Stimulated activated CD8-positive, alpha-beta memory T cell treated with anti-CD3 and anti-CD28 coated beads, Interleukin-4, amount 100 ng/mL, for 4 hours (primary cell): ENCODE measurements at places on chromosomes 1 and 21.

DNA sequence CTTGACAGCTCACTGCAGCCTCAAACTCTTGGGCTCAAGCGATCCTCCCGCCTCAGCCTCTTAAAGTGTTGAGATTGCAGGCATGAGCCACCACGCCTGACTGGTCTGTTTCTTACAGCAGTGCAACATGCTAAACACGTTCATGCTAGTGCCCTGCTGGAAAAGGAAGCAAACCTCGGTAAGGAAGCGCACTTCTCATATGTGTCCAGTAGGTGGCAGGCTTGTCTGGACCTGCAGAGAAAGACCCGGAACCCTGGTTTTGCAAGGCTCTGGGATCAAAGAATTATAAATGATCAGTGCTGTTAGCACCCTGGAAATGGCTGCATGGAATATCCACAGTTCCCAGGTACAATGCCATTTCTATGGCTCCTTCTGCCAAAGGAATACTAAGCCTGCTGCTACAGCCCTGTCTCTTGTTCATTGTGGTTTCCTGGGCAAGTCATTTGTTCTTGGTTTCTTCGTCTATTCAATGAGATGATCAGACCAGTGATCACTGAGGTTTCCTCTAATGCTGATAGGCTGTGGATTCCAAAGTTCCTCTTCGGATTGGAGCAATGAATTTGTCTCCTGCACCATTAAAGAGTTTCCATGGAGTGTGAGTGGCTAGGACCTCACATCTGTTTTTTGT, 15.9 kb downstream of the RNU5D-1 start:
- DNase-seq: no peak

GRCh38 chr1:160030657-160031364, 979 bp downstream of the PIGM start:
- no peak for DNase-seq

DNA sequence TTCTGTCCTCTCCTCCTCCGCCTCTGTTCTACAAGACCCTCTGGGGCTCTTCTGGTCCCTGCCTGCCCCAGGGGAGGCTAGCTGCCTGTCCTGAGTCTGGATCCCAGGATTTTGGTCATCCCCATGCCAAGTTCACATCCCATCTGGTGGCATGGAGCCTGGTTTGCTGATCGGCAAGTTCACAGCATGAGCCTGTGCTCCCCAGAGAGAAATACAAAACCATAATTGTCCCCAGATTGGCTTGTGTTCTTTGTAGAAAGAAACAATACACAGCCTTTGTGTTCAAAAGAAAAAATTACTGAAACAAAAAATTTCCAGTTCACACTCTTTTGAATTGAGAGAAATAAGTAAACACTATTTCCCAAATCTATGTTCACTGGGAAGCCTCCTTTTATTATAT, 149.4 kb upstream of the ZC3H12A start:
- DNase-seq: no peak

GRCh38 chr1:233319272-233319671, 8.3 kb upstream of the MAP3K21 start:
- DNase-seq: no peak

DNA sequence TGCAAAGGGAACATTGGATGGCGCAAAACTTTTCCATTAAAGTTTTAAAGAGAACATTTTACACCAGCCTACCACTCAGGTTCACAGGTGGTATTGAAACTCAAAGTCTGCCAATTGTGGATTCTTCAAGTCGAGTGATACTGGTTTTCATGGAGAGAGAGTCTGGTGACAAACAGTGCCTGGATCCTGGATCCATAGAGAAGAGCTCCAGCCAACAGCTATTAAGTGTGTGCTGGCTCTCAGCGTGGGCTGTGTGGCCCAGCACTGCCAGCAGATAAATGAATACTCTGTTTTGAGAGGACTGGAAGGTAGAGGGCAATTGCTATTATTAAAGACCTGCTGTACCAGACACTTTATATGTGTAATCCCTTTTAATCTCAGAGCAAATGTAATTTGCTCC, 118.9 kb upstream of the SYT6 start:
- DNase-seq: no peak

GRCh38 chr1:80799457-80799856, 1001.3 kb upstream of the ADGRL2 start:
- DNase-seq: no peak

DNA sequence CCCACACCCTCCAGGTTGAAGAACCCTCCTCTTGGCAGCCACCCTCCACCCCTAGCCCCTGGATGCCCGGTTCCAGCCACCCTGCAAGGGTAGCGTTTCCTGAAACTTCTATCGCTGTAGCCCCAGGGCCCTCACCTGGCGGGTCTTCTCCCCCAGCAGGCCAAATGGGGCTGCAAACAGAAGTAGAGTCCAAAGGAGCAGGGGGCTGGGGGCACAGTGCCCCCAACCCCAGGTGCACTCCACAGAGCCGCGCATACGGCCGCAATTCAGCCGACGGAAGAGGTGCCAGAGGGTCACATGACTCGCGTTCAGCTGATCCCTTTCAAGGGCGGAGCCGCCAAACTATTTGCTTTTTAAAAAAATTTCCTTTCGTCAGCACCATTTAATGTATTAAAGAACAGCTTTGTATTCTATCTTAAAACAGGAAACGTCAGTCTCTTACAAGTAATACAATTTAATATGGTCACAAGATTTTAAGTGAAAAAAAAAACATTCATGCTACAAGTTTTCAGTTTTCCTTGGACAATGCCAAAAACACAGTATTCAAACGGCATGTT, at the start of gene GLMP:
GLMP (minus strand) TSS at position 289 of the 557 bp plus-strand sequence; CDS start at position 255, 34 bp downstream.
- no peak for DNase-seq

GRCh38 chr1:109294481-109294880, 11.5 kb upstream of the PSRC1 start:
- no peak for DNase-seq

- no peak for DNase-seq
Observed at GRCh38 chr21:16154951-16155635, 425.3 kb downstream of the USP25 start.

GRCh38 chr1:95352767-95353166, 118.8 kb downstream of the RWDD3 start:
- no peak for DNase-seq

GRCh38 chr1:26418865-26419349, 8.3 kb downstream of the LIN28A start:
- DNase-seq: no peak

DNA sequence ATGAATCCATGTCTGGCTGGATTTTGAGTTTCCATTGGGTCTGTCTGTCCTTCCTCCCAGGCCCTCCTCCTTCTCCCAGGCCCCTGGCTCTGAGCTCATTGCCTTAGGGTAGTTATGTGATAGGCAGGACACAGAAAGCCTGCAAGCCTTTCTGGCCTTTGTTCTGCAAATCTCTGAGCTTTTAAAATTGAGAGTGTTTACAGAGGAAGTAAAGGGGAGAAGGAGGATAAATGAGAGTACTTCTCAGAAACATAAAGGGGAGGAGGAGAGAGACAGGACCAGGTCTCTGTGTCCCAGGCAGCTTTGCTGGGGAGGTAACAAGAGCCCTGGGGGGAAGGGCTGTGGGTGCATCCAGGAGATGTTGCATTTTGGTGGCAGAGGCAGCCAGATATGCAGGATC, 126.7 kb downstream of the FOXD2 start:
- no peak for DNase-seq

DNA sequence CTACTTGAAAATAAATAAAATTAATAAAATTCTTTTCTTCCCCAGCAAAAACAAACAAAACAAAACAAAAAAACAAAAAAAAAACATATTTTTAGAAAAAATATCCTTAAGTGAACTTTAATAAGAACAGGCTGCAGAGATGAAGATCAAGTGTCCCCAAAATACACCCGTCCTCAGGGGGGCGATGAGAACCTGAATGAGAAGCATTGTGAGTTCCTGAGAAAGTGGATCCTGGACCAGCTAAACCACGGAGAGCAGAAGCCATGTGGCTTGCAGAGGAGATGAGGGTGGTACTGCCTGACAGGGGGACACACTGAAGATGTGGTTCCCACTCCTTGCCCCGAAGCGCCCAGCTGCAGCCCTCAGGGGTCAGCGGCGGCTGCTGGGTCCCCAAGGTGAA, 89.3 kb downstream of the ITPKB start:
- no peak for DNase-seq

DNA sequence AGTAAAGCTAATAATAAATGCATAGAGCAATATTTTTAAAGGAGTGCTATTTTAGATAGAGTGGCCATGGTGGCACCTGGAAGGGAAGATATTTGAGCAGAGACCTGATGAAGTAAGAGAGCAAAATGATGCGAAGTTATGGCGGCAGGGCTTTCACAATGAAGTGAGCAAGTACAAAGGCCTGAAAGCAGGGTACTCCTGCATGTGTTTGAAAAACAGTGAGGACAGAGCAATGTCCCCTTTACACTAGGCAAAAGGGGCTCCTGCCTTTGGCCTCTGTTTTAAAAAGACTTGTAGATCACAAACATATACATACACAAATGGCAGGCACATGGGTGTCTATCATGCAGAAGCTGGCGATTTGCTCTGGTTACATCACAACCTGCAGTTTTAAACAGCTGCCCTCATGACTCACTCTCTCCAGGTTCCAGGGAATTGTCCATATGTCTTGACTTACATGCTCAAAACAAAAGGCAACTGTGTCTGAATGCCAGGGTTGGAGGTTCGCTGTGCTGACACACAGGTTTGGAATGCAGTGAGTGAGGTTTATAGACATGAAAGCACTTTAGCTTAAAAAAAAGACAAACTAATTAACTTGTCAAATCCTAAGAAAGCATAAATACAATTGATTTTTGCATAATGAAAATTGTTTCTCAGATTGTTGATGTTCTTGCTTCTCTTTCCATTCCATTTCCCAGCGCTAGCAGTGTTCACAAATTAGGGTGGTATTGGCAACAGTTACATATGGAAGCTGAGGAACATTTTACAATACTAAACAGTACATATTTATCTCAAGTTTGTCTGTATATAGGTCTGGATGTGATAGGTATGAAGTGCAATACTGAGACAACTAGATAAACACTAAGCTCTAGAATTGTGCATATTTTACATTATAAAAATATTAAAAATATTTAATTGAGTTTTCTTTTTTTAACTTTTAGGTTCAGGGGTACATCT, 313.9 kb downstream of the BARHL2 start:
- DNase-seq: no peak

DNA sequence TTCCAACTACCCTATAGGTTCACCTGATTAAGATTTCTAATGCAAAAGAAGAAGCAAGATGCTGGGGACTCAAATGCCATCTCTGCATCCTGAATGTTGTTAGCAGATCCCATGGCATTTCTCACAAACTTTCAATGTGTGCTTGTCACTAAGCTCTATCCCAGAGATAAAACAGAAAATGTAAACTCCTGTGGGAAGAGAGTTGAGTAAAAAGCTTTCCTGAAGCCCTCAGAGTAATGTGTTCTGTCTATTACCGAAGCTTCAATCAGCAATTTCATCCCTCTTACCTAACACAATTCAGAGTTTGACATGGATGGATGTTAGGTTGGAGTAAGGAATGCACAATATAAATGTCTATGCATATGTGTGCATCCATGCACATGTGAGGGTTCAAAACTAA, 829.9 kb upstream of the PRMT6 start:
- DNase-seq: no peak

- DNase-seq: no peak
Observed at GRCh38 chr1:24486331-24487065, 16.1 kb upstream of the RCAN3 start.

DNA sequence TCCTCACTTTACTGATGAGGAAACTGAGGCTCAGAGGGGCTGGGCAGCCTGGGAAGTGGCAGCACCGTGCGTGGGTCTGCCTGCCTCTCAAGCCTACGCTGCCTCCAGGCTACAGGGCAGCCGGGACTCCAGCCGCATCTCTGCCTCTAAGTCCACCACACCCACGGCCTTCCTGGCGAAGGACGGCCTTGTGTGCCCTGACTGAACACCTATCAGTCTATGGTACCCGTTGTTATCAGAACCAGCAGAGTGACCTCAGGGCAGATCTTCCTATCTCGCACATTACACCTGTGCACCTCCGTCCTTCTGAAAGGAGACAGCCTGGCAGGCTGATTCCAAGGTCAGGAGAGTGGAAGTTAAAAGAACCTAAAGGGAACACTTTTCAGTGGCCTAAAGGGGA, 35.7 kb upstream of the SLC30A1 start:
- DNase-seq: no peak

- no peak for DNase-seq
Observed at GRCh38 chr1:201795066-201795465, 33.9 kb upstream of the IPO9 start.

- DNase-seq: no peak
Observed at GRCh38 chr1:193256019-193256418, 69.6 kb upstream of the B3GALT2 start.

DNA sequence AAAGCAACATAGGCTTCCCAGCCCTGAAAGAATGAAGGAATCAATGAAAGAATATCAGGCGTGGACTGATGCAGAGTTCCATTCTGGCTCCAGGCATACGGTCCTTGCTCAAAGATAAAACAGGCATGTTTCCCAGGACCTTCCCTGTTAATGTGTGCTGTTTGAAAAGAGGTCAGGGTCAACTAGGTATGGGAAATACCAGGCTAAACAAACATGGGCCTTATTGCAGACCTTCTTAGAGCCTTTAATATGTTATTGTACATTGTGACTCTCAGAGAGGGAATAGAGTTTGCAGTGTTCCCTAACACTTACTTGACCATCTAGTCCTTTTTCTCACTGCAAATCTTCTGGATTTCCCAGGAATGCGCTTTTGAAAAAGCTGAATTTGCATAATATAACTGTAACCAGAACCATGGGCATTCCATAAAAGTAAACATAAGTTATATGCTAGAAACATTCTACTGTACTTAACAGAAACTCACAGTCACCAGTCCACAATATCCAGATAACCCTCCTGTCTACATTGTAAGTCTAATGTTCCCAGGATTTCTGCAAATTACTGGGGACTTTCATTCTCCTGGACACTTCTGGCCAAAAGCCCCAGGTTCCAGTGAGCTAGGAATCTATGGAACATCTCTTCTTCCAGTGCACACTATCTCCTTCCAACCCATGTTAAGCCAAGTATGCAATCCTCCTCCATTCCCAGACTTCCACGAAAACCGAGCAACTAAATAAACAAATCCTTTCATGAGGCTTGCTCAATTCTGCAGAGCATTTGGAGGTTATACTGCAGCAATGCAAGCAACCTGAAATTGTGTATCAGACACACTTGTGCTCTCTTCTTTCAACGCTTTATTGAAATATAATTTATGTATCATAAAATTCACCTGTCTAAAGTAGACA, 486.6 kb downstream of the SETD4 start:
- DNase-seq: no peak

- no peak for DNase-seq
Observed at GRCh38 chr1:26704629-26705028, 8.8 kb downstream of the ARID1A start.

GRCh38 chr1:96641282-96641681, 80.3 kb upstream of the PTBP2 start:
- no peak for DNase-seq

DNA sequence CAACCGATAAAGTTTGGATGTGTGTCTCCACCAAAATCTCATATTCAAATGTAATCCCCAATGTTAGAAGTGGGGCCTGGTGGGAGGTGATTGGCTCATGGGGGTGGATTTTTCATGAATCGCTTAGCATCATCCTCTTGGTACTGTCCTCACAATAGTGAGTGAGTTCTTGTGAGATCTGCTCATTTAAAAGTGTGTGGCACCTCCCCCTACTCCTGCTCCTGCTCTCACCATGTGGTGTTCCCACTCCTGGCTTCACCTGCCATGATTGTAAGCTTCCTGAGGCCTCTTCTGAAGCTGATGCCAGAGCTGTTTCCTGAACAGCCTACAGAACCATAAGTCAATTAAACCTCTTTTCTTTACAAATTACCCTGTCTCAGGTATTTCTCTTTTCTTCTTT, 28.2 kb upstream of the PRDX6 start:
- no peak for DNase-seq
